ENCODE measurements at places on chromosomes 12 and 14. TPM values are rescaled to one million over a fixed set of nuclear protein-coding genes. Genes with fewer than 3 reads are reported as not detected.

Gene BDKRB1
- 0.53 TPM for total RNA-seq

Gene MGP
- 500 TPM for total RNA-seq

Gene ATL1
- total RNA-seq: 5.6 TPM

Gene PPTC7
- total RNA-seq: 3.8 TPM

Gene AQP6
- 0.13 TPM for total RNA-seq

Gene PRR4
- total RNA-seq: 4.8 TPM

Gene ERP27
- 0.13 TPM for total RNA-seq

Gene TUNAR
- 0.18 TPM for total RNA-seq

Gene DCN
- total RNA-seq: 2,074 TPM

Gene ACVRL1
- 65.0 TPM for total RNA-seq

Gene POTEG
- not detected for total RNA-seq

Gene ABHD12B
- total RNA-seq: not detected

Gene PRH2
- total RNA-seq: not detected

Gene ZDHHC22
- total RNA-seq: 0.09 TPM

Gene PLCZ1
- total RNA-seq: not detected

Gene E2F7
- 3.1 TPM for total RNA-seq

Gene TMEM132D
- total RNA-seq: 0.44 TPM

Gene MFAP5
- total RNA-seq: 211 TPM

Gene OR10A7
- not detected for total RNA-seq

Gene SLC6A13
- 2.4 TPM for total RNA-seq

Gene OR10G2
- total RNA-seq: not detected

Gene MYF5
- total RNA-seq: 31.1 TPM

Gene MSI1
- total RNA-seq: 1.2 TPM

Gene PRB3
- not detected for total RNA-seq

Gene CD27
- total RNA-seq: 0.27 TPM

Gene SERPINA12
- not detected for total RNA-seq

Gene TMCC3
- 16.3 TPM for total RNA-seq

Gene OAS1
- total RNA-seq: 3.6 TPM

Gene TOMM20L
- total RNA-seq: not detected

Gene WSCD2
- 3.7 TPM for total RNA-seq

Gene GPRC5A
- total RNA-seq: 1.1 TPM

Gene XPOT
- total RNA-seq: 37.2 TPM

Gene PTCSC3
- total RNA-seq: not detected

Gene STON2
- total RNA-seq: 34.5 TPM

Gene CPNE6
- not detected for total RNA-seq

Gene CFAP251
- total RNA-seq: 1.7 TPM

Gene PTPRB
- 20.8 TPM for total RNA-seq

Gene FGF6
- total RNA-seq: 24.7 TPM

Gene SDS
- total RNA-seq: not detected

Gene TMTC2
- total RNA-seq: 12.6 TPM

Gene CYP27B1
- 0.62 TPM for total RNA-seq

Gene TAS2R50
- total RNA-seq: 1.6 TPM

Gene GPRC5D
- total RNA-seq: not detected

Gene IRAK3
- 7.8 TPM for total RNA-seq

Gene TMEM260
- 12.1 TPM for total RNA-seq

Gene KLRF2
- total RNA-seq: not detected

Gene SLC39A2
- 0.04 TPM for total RNA-seq

Gene MVK
- 15.0 TPM for total RNA-seq

Gene HHIPL1
- total RNA-seq: 2.3 TPM

Gene PRB2
- total RNA-seq: not detected

Data from muscle of leg (tissue), 16 donors.